Caki2 (cell line): ENCODE measurements at places on chromosomes 6 and 20.

- DNase-seq = no peak
Observed at GRCh38 chr6:118186672-118187567, 279.9 kb downstream of the SLC35F1 start.

DNA sequence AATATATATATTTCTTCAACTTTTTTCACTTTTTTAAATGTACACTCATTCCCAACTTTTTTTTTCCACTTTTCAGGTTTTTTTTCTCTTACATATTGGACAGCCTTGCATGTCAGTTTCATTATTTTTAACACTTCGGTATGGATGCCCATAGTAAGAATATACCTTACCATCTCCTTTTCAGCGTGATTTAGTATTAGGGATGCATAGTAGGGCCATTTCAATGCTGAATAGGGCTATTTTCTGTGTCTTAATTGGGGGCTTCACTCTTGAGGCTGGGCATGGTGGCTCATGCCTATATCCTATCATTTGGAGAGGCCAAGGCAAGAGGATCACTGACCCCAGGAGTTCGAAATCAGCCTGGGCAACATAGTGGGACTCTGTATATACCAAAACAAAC is 6.7 kb downstream of the RNF114 start:
- DNase-seq = no peak

DNA sequence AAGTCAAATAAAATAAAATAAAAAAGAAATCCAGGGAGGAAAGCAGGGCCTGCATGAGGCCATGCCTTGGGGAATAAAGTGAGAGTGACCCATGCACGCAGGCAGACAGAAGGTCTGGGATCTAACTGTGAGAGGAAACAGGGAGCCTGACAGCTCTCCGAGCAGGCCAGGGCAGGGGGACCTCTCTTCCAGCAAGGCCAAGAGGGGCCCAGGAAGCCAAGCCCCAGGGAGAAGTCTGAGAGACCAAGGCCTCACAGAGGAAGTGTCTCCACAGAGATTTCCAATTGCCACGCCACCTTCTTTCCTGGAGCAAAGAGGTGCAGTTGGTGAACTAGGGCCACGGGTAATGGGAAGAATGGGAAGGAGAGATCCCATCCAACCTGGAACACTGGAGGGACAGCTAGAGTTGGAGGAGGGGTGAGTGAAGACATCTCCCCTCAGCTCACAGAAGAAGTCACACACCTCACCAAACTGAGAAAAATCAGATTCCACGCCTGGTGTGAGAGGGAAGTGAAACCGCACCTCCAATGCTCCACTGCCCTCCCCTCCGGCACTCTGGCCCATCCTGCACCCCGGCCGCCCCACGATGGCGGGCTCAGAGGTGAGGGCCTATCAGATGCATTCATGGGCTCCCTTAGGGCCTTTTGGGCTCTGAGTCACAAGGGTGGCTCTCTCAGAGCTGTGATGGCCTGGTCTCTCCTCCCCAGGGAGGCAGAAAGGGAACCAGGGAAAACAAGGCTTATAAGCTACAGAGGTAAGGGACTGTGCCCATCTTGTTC is 25.1 kb upstream of the TAF8 start:
- no peak for DNase-seq

GRCh38 chr6:56840467-56841380 is 114.2 kb upstream of the BEND6 start:
- DNase-seq = peak; percentile 75

GRCh38 chr6:111789598-111789997 is 83.7 kb downstream of the FYN start:
- DNase-seq = no peak

DNA sequence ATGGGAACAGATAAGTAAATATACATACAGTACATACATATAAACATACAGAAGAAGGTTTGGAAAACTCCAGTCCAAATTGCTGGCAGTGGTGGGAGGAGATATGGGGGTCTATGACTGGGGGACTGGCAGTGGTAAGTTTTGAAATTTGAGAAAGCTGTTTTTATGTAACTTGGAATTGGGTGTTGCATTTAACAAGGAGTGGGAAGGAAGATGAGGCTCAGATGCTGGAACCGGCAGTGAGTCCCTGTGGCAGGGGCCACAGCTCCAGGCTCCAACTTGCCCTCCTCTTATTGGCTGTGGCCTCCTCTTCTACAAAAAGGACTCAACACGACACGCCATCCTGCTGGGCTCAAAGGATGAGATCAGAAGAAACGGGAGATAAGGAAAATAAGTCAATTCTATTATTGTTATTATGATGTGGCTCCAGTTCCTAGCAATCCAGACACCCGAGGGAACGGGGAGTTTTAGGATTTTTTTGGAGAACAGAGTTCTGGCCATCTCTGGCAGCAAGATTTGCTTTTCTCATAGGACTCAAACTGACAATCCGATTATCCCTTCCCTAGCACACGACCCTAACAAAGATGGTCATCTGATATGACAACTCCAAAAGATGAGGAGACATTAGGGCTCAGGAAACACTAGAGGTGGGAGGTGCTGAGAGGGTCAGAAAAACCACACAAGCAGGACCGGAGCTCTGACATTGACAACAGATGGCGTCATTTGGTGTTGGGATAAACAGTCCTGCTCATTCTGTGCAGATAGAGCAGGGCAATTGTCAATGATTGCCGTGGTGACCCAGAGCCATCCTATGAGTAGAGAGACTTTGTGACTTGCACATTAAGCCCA is 6.0 kb upstream of the TGM2 start:
- DNase-seq = no peak

DNA sequence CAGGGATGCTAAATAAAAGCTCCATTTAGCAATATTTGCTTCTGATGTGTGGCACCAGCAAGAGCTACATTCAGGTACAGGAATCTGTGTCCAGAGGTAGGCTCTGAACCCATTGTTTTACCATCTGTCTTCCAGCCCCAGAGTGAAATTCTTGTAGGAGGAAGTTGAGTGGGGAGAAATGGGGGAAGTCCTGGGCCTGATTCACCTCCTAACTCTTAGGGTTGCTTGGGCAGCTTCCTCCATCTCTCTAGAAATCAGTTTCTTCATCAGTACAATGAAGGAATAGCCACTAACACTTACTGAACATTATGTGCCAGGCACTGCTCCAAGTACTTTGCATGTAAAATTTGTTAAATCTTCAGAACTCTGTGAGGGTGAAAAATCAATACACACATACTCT is 35.1 kb upstream of the TSPYL1 start:
- DNase-seq = no peak

DNA sequence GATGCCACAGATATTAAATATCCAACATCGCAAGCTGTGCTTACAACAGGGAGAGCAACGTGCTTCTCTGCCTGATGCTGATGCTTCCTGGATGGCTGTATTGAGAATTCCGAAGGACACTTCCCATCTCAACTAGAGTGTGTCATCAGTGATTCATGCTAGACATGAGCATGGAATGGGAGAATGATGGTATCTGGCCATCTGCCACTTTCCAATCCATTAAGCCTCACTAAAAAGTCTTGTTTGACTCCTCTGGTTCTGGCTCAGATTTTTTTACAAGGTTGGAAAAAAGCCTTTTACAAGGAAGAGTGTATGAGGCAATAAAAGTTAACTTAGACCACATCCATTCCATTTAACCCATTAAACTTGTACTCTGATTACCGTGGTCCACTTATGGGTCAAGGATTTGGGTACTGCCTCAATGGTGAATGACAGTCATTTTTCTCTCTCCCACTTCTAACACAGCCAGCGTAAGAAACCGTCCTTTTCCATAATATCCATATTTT is 265.3 kb downstream of the UST start:
- DNase-seq = peak; percentile 72

DNA sequence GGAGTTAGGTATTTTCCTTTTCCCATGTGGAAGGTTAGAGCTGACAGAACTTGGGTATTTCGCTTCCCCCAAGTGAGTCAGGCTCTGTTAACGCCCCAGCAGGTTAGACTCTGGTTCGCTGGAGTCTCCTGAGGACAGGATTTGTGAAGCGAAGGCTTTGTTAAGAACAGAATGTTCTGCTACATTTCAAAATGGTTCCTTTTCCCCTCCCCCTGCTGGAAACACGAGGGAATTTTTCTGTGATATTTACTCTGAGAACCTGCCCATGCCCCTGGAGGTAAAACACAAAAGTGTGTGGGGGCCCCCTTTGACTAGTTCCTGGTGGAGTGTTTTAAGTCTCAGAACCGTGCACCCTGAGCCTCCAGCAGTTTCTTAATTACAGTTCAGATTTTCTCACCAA is 731.4 kb upstream of the CITED2 start:
- peak; percentile 14 for DNase-seq

- no peak for DNase-seq
Observed at GRCh38 chr6:124197148-124197547, 393.5 kb downstream of the NKAIN2 start.

DNA sequence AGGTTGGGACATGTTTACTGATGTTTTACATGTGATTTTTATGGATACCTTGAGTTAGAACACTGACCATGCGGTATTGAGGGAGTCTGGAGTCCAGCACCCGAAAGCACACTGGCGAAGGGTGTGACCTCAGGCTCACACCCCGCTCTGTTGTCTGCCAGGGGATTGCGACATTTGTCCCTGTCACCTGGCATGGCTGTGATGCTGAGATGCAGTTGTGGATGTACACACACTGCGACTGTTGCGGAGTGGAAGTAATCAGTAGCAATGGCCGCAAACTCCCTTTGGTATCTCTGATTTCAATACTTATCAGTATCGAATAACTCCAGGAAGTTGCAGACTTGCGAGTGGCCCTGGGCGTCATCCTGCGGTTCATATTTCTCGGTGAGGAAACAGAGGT is 43.2 kb downstream of the CDH4 start:
- DNase-seq = no peak

- no peak for DNase-seq
Observed at GRCh38 chr6:3052481-3053230, 15.6 kb upstream of the RIPK1 start.

DNA sequence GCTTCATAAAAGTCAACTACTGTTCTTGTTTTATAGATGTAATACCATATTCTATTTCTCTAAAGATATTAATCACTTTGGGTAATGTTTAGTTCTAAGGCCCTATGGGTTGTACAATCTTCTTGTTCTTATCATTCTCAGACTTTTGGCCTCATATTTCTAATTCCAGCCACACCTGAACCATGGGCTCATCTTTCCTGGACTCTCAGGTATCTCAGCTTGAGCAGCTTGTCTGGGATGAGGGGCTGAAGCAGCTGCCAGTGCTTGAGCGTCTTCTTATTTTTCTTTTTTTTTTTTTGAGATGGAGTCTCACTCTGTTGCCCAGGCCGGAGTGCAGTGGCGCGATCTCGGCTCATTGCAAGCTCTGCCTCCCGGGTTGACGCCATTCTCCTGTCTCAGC is 150.2 kb downstream of the KIF6 start:
- no peak for DNase-seq

GRCh38 chr6:27834384-27834783 is 77.8 kb downstream of the OR2B2 start:
- no peak for DNase-seq

DNA sequence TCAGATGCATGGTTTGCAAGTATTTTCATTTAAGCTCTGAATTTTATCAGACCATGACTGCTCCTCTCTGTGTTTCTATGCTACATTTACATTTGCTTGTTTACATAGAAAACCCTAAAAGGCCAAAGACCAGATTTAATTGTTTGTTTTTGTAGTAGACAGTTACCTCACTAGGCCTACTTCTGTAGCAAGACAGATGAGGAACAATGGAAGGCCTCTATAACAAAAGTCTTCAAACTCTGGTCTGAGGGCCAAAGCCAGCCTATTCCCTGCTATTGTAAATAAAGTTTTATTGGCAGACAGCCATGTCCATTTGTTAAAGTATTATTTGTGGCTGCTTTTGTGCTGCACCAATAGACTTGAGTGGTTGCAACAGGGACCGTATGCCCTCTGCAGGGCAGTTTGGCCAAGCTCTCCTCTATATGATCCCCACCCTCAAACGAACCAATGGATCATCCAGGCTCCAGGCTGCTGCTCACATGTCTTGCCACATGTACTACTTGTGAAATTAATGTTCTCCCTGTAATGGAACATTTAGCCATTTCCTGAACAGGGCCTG is 182.0 kb downstream of the DOK5 start:
- DNase-seq = no peak

DNA sequence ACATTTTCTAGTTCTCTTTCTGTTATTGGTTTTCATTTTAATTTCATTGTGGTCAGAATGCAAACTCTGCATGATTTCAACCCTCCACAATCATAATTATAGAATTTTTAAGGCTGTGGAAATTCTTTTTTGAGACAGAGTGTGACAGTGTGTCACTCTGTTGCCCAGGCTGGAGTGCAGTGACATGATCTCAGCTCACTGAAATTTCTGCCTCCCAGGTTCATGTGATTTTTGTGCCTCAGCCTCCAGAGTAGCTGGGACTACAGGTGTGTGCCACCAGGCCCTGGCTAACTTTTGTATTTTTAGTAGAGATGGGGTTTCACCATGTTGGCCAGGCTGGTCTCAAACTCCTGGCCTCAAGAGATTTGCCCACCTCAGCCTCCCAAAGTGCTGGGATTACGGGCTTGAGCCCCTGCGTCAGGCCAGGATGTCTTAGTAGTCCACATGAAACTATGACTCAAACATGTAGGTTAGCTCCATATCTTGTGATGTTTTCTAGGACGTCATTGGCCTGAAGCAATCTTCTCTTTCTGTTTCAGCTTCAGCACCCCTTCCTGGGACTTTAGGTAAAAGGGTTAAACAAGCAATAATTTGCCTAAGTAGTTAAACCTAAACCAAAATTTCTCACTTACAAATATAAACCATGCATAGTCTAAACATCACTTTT is 47.4 kb upstream of the SAMD3 start:
- no peak for DNase-seq

GRCh38 chr20:9594284-9594875 is 80.0 kb downstream of the LAMP5 start:
- DNase-seq = peak; percentile 45

DNA sequence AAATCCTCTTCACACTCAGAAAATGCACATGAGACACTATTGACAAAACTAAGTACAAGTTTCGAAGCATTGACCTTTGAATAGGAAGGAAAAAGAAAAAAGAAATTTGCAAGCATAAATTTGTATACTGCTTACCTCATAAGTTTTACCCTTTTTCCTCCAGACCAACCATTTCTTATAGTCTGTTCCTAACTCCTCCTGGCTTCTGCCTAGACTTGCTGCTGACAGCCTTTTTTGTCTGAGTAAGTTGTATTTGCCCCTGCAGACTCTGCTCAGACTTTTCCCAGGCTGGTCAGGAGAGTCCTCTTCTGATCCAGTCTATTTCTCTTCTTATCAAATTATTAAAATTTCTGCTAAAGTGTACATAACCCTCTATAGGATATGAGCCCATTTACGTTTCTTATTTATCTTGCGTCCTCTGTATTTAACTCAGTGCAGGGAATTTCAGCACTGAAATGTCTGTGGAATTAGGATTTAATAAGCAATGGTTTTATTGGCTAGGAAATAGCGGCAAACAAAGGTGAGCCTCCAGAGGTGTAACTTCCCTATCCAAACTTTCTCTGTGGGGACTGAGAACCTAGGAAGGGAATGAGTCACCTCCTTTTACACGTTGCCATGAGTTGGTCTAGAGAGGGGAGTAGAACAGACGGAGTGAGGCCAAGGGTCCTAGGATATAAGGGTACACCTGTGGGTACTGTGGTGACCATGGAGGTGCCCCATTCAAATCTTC is 207.1 kb upstream of the MARCKS start:
- no peak for DNase-seq

- no peak for DNase-seq
Observed at GRCh38 chr6:169249057-169249456, 4.6 kb downstream of the THBS2 start.

- DNase-seq = no peak
Observed at GRCh38 chr20:56572172-56572571, 39.1 kb downstream of the FAM209B start.
